H9 (cell line): ENCODE measurements at places on chromosomes 3 and 15.
A peak's percentile ranks its signal among the peaks of the same experiment; 100 is the strongest.

GRCh38 chr3:183560607-183561006 is 5.1 kb upstream of the KLHL6 start:
- H3K27me3 ChIP-seq: no peaks in the 10 kb centered on the region
- no peaks in the 10 kb centered on the region; the same call in 1 of the 2 replicates for H3K4me1 ChIP-seq
- no peak overlapping the region for H3K4me3 ChIP-seq
- DNase-seq: peak; percentile 58

DNA sequence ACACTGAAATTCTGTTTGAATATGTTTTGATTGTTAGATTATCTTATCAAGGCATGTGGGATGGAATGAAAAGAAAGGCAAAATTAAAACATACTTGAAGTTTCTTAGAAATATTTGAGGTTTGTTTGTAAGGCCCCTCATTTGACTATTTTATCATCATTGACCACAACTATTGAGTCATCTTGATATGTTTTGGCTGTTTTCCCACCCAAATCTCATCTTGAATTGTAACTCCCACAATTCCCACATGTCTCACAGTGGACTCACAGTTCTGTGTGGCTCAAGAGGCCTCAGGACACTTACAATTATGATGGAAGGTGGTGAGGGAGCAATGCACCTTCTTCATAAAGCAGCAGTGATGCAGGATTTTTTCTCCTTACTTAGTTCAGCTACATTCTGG is 917.1 kb downstream of the PLOD2 start:
- DNase-seq: no peak
- H3K4me1 ChIP-seq: no peaks in the 10 kb centered on the region
- H3K27ac ChIP-seq: no peak overlapping the region
- peaks cover 30% of the 10 kb centered on the region for H3K36me3 ChIP-seq
- no peaks in the 10 kb centered on the region for H3K27me3 ChIP-seq

- DNase-seq: no peak
- no peaks in the 10 kb centered on the region for H3K27me3 ChIP-seq
- no peaks in the 10 kb centered on the region for H3K36me3 ChIP-seq
- no peak overlapping the region for H3K27ac ChIP-seq
These were observed 239.3 kb downstream of the EPHB1 start for GRCh38 chr3:135034291-135034768.

- no peak overlapping the region for H3K4me3 ChIP-seq
- H3K4me1 ChIP-seq: peaks cover 7% of the 10 kb centered on the region
- H3K27ac ChIP-seq: no peak overlapping the region
- H3K27me3 ChIP-seq: no peaks in the 10 kb centered on the region; the same call in 1 of the 2 replicates
- no peak for DNase-seq
These were observed 285.7 kb downstream of the TBL1XR1 start for GRCh38 chr3:176911579-176911978.

GRCh38 chr3:194212161-194212844 is 76.4 kb downstream of the HES1 start:
- peak overlapping the region; percentile 89 for H3K27ac ChIP-seq
- no peaks in the 10 kb centered on the region for H3K27me3 ChIP-seq
- peak overlapping the region; percentile 67; the same call in 2 of the 3 replicates for H3K4me3 ChIP-seq
- DNase-seq: no peak
- no peaks in the 10 kb centered on the region for H3K36me3 ChIP-seq
- H3K4me1 ChIP-seq: peaks cover 10% of the 10 kb centered on the region; the same call in 1 of the 2 replicates

- no peak for DNase-seq
- H3K4me1 ChIP-seq: no peaks in the 10 kb centered on the region
- no peak overlapping the region for H3K27ac ChIP-seq
- H3K4me3 ChIP-seq: no peak overlapping the region
- H3K36me3 ChIP-seq: peaks cover 70% of the 10 kb centered on the region
These were observed 83.4 kb downstream of the ATP1B3 start for GRCh38 chr3:141959589-141960554.

GRCh38 chr3:9439331-9439730 is 41.9 kb downstream of the SETD5 start:
- H3K4me1 ChIP-seq: no peaks in the 10 kb centered on the region
- no peak overlapping the region for H3K4me3 ChIP-seq
- H3K27ac ChIP-seq: no peak overlapping the region
- no peaks in the 10 kb centered on the region for H3K27me3 ChIP-seq
- H3K36me3 ChIP-seq: peaks cover 94% of the 10 kb centered on the region

- no peaks in the 10 kb centered on the region; the same call in 1 of the 2 replicates for H3K4me1 ChIP-seq
- no peak for DNase-seq
- H3K27me3 ChIP-seq: no peaks in the 10 kb centered on the region
These were observed 16.8 kb upstream of the SMAD3 start for GRCh38 chr15:67048281-67049279.

DNA sequence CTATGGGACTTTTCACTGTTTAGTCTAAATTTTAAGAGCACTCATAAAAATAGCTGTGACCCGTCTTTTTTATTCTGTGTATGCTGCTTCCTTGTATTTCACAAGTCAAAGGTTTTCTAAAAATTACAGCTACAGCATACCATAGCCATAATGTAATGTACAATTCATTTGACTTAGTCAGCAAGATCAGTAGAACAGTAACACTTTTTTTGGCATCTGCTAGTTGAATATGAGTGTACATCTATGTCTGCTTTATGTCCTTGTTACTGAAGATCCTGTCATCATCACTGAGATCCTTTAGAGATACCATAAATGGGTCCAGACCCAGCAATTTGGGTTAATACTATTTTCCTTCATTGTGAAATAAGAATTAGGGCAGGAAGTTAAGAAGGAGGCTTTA is 42.2 kb downstream of the CMSS1 start:
- H3K36me3 ChIP-seq: peaks cover 6% of the 10 kb centered on the region
- H3K4me3 ChIP-seq: no peak overlapping the region
- no peak overlapping the region for H3K27ac ChIP-seq
- H3K4me1 ChIP-seq: peaks cover 3% of the 10 kb centered on the region; the same call in 1 of the 2 replicates

- no peaks in the 10 kb centered on the region for H3K27me3 ChIP-seq
- DNase-seq: no peak
- no peaks in the 10 kb centered on the region; the same call in 1 of the 2 replicates for H3K4me1 ChIP-seq
- H3K36me3 ChIP-seq: no peaks in the 10 kb centered on the region
- no peak overlapping the region for H3K4me3 ChIP-seq
- no peak overlapping the region for H3K27ac ChIP-seq
These were observed 661.2 kb upstream of the NR2F2 start for GRCh38 chr15:95669146-95669922.

DNA sequence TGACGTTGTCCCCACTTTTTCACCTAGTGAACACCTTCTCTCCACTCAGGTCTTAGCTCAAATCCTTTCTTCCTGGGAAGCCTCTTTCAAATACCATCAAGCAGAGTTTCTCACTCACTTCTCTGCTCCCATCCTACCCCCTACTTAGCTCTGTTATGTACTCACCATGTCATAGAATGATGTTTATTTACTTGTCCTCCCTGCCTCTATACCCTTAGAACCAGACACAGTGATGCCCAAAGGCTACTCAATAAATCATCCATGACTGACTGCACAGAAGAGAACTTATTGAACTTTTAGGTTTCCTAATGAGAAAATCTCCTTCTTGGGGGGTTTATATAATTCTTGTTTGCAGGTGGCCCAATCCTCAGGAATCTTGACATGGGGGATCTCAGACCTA is 154.2 kb downstream of the SSR3 start:
- no peaks in the 10 kb centered on the region for H3K36me3 ChIP-seq
- no peaks in the 10 kb centered on the region for H3K4me1 ChIP-seq
- H3K27ac ChIP-seq: no peak overlapping the region
- no peak for DNase-seq
- H3K4me3 ChIP-seq: no peak overlapping the region

DNA sequence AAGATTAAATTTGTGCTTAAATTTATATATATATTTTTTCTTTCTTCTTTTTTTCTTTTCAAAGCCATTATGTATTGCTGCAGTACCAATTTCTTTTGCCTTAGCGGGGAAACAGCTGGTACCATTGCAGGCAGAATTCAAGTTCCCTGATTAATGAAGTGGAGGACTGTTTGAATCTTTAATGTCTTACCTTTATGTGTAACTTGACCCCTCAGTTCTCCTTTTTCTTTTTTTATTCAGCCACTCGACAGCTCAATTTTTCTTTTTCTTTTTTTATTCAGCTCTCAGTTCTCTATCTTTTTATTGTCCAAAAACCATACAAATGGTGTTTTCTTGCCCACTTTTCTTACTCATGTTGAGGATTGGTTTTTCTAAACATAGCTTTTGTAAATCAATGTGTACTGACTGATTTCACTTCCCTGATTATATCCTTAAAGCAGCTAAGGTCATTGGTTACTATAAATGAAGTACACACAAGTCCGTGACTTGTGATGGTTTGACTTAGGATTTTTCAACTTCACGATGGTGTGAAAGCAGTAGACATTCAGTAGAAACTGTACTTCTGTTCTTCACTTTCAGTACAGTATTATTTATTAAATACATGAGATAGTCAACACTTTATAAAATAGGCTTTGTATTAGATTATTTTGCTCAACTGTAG is 22.8 kb downstream of the ATP2C1 start:
- H3K36me3 ChIP-seq: peaks cover 10% of the 10 kb centered on the region
- H3K27me3 ChIP-seq: no peaks in the 10 kb centered on the region
- no peak overlapping the region for H3K27ac ChIP-seq
- no peak overlapping the region for H3K4me3 ChIP-seq
- H3K4me1 ChIP-seq: no peaks in the 10 kb centered on the region

DNA sequence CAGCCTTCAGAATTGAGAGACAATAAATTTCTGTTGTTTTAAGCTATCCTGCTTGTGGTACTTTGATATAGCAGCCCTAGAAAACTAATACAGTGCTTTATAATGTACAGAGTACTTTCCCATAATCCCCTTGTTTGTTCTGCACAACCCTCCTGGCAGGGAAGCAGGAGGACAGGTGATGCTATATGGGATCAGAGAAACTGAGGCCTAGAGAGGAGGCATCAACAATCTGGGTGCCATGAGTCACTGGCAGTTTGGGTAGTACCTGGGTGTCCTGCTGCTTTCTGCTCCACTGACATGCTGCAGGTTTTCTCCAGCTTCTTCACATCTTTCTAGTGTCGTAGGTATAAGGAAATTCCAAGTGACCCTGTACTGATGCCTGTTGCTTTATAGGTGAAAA is 55.0 kb downstream of the CTDSPL start:
- H3K36me3 ChIP-seq: no peaks in the 10 kb centered on the region
- no peak for DNase-seq
- no peak overlapping the region for H3K27ac ChIP-seq
- H3K4me1 ChIP-seq: 0 out of 2 replicates have a peak, but pooled peaks cover 2% of the 10 kb centered on the region
- no peaks in the 10 kb centered on the region for H3K27me3 ChIP-seq

- H3K27ac ChIP-seq: no peak overlapping the region
- H3K36me3 ChIP-seq: peaks cover 9% of the 10 kb centered on the region; the same call in 1 of the 2 replicates
- no peaks in the 10 kb centered on the region for H3K4me1 ChIP-seq
- no peak overlapping the region for H3K4me3 ChIP-seq
- DNase-seq: peak; percentile 49
These were observed 2.0 kb upstream of the RPUSD2 start for GRCh38 chr15:40567111-40567510.

DNA sequence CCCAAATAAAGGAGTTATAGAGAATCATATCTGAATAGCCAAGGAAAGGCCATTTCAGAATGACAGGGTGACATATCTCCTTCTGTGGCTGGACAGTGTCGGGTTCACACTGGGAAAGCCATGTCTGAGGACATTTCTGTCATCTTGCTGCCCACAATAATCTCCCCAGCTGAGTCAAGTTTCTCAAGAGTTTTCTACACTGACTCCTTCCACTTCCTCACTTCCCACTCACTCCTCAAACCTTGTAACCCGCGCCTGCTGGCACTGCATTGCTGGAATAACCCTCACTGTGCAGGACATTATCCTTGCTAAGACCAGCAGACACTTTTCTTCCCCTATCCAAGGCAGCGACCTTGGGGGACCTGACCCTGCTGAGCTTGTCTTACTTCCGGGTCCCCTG is 5.3 kb upstream of the INSYN1 start:
- peaks cover 10% of the 10 kb centered on the region for H3K4me1 ChIP-seq
- peaks cover 2% of the 10 kb centered on the region; the same call in 1 of the 2 replicates for H3K27me3 ChIP-seq
- no peak overlapping the region for H3K27ac ChIP-seq
- no peak for DNase-seq
- no peak overlapping the region for H3K4me3 ChIP-seq

GRCh38 chr3:149969110-149969939 is 1.4 kb downstream of the PFN2 start:
- peaks cover 2% of the 10 kb centered on the region; the same call in 1 of the 2 replicates for H3K4me1 ChIP-seq
- H3K4me3 ChIP-seq: peak overlapping the region; percentile 79
- peak; percentile 78 for DNase-seq
- peak overlapping the region; percentile 96 for H3K27ac ChIP-seq

GRCh38 chr15:90239371-90239770 is 5.4 kb downstream of the GDPGP1 start:
- H3K4me1 ChIP-seq: no peaks in the 10 kb centered on the region; the same call in 1 of the 2 replicates
- no peaks in the 10 kb centered on the region for H3K27me3 ChIP-seq
- DNase-seq: no peak
- H3K27ac ChIP-seq: no peak overlapping the region
- no peak overlapping the region for H3K4me3 ChIP-seq

- H3K27me3 ChIP-seq: no peaks in the 10 kb centered on the region
- no peaks in the 10 kb centered on the region for H3K4me1 ChIP-seq
- no peak overlapping the region for H3K4me3 ChIP-seq
- no peak for DNase-seq
- no peak overlapping the region for H3K27ac ChIP-seq
- H3K36me3 ChIP-seq: no peaks in the 10 kb centered on the region
These were observed 325.4 kb upstream of the AGTR1 start for GRCh38 chr3:148372206-148372875.

- no peak for DNase-seq
- H3K4me1 ChIP-seq: no peaks in the 10 kb centered on the region
- no peak overlapping the region for H3K27ac ChIP-seq
- H3K4me3 ChIP-seq: no peak overlapping the region
These were observed 1146.4 kb downstream of the NAALADL2 start for GRCh38 chr3:176005564-176005963.

- no peak overlapping the region for H3K4me3 ChIP-seq
- H3K27ac ChIP-seq: no peak overlapping the region
- DNase-seq: peak; percentile 45
- peaks cover 5% of the 10 kb centered on the region for H3K4me1 ChIP-seq
- no peaks in the 10 kb centered on the region for H3K36me3 ChIP-seq
These were observed 131.7 kb downstream of the TNIK start for GRCh38 chr3:171328419-171329082.

DNA sequence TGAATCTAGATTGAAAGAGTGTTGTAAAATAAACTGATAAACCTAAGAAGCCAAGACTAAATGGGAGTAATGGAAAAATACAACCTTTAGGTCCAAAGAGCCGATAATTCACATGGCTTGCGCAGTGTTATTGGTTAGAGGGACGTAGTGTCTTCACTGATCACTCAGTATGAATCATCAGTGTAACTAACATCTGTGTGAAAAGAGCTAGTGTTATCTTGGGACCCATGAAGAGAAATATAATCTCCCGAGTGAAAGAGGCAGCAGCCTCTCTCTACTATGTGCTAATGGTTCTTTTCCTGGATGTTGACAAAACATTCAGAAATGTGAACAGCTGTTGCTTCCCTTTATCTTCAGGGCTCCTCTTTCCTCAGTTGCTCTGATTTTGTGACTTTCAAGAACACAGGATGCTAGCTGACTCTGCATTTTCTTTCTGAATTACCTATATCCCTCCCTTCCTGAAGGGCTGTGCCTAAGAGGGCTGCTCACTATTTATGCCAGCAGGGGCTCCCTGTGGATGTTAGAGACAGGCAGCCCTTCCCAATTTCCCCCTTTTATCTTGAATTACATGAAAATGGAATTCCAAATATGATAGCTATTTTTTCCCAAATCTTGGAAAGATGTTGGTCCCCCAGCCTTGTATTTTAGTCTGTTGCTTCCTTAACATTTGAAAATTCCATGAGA is 128.8 kb downstream of the GRM7 start:
- H3K27ac ChIP-seq: no peak overlapping the region
- H3K36me3 ChIP-seq: no peaks in the 10 kb centered on the region
- H3K4me3 ChIP-seq: no peak overlapping the region
- DNase-seq: no peak
